ENCODE measurements at places on chromosomes 2 and 18.

- DNase-seq: no peak
Observed at GRCh38 chr18:60010513-60010912, 110.7 kb downstream of the PMAIP1 start.

GRCh38 chr2:20536619-20537422 lies 89.9 kb downstream of the RHOB start:
- DNase-seq: no peak

DNA sequence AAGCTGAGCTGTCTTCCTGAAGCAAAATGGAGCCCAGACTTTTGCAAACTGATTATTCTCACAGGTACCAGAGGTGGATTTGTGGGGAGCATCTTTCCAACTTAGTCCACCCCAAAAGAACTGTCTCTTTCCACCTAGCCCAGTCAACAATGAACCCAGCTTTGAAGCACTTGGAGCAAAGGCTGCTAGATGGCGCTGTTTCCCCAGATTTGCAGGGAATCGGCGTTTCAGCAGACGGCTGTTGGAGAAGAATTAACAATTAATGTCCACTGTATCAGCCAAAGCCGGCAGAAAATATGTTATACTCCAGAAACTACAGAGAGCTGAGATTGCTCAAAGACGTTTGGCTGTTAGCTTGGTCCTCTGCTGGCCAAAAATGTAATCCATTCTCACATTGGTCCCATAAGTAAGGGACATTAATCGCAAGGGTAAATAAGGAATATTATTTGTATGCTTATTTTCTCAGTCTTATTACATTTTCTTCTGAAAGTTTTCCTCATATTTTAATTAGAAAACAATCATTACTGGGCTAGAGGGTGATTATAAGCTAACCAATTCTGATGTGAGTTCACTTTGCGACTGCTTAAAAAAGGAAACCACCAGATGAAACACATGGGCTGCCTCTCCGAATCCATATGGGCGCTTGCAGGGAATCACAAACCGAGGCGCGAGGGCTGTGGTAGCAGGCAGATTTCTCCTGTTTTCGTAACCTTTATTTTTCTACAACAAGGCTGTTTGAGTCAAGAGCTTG lies 423.8 kb upstream of the MEX3C start:
- DNase-seq: no peak

- no peak for DNase-seq
Observed at GRCh38 chr2:37774976-37775907, 103.8 kb upstream of the CDC42EP3 start.

- DNase-seq: peak; percentile 46
Observed at GRCh38 chr18:80249217-80250093, 2.1 kb upstream of the PARD6G start.

DNA sequence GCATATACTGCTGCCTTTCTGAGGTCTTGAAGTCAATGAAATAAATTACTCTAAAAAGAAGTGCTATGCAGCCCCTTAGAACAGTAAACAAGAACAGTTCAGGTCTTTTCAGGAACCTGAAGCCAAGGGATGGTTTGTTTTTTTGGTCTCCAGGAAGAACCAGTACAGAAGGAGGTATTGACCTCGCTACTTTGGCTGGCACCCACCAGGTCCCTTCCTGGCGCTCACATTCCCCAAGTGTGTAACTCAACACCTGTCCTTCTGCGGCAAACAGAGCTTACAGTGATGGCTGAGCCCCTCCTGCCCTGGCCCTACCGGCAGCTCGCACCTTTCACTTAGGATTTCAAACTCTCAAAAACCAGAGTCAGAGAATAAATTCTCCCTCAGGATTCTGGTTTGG lies 51.9 kb downstream of the SETBP1 start:
- no peak for DNase-seq

Data from lower leg skin (tissue), 4 donors.